ENCODE measurements at places on chromosomes 7 and 10. TPM values are rescaled to one million over a fixed set of nuclear protein-coding genes. Genes with fewer than 3 reads are reported as not detected.

TUBAL3 gene
- not detected for total RNA-seq

USP6NL gene
- 13.2 TPM for total RNA-seq

VPS26A gene
- total RNA-seq, result 12.3 TPM

AKR1D1 gene
- not detected for total RNA-seq

EBF3 gene
- total RNA-seq, result 16.1 TPM
